Thymus (tissue), 14 donors: ENCODE measurements at places on chromosomes 12 and 14.
A peak's percentile ranks its signal among the peaks of the same experiment; 100 is the strongest.

GRCh38 chr14:49056021-49056420 lies 530.2 kb downstream of the RPS29 start:
- H3K27me3 ChIP-seq, result no peaks in the 10 kb centered on the region
- H3K4me1 ChIP-seq, result no peaks in the 10 kb centered on the region
- H3K27ac ChIP-seq, result no peak overlapping the region

DNA sequence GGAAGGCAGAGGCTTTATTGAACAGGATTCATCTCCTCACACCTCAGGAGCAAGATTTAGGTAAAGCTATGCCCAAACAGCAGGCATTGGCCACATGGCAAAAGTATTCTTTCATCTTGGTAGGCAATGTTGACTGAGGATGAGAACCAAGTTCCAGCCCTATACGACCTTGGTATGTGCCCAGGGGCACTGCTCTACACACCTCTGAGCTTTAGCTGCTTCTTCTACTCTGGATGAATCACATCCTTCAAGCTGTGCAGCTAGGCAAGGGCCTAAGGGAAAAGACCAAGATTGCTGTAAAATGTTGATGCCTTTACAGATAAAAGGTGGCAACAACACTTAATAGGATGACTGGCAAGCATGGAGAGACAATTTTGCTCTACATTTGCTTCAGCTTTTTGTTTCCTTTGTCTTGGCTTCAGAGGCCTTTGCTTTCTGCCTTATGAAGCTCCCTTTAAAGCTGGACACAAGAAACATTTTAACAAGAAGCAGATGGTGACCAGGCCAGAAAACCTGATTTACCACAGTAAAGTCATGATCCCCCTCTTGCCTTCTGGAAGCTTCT lies 183.3 kb upstream of the KITLG start:
- H3K4me1 ChIP-seq, result no peaks in the 10 kb centered on the region
- H3K36me3 ChIP-seq, result no peaks in the 10 kb centered on the region
- no peak overlapping the region for H3K4me3 ChIP-seq
- no peaks in the 10 kb centered on the region for H3K27me3 ChIP-seq

DNA sequence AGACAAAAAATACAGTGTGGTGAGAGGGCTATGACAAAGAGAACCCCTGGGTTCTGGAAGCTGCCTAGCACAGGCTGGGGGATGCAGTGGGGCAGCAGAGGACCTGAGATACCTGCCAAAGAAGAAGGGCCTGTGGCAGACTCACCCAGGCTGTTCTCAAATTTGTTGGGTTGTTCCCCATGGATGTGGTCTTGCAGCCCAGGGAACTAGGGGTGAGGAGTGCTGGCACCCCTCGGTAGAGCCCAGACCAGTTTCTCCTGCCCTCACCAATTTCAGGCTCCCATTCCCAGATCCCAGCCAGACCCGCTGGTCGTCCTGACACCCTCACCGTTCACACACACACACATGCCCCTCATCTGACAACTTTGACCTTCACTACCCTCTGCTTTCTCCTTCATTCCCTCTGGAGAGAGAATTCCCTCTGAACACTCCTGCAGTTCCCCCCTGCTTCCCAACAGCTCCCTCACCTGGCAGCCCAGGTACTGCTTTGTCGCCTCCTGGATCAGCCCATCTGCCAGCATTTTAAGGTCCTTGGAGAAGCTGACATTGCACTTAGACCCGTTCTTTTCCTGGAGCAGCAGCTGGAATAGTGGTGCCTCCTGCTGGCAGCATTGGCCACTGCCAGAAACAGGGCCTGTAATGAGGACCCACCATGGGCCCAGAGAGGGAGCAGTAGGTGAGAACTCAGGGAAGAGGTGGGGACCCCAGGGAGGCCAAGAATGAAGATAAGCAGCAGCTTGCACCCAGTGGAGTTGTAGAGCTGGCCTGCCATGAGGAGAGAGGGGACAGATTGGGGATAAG lies 5.9 kb upstream of the GDF11 start:
- no peak for DNase-seq
- no peaks in the 10 kb centered on the region for H3K27me3 ChIP-seq

- no peaks in the 10 kb centered on the region for H3K4me1 ChIP-seq
- no peaks in the 10 kb centered on the region for H3K36me3 ChIP-seq
- no peak for DNase-seq
Observed at GRCh38 chr12:50394469-50395029, 1.9 kb downstream of the FAM186A start.

GRCh38 chr14:89651805-89652204 lies 234.8 kb upstream of the FOXN3 start:
- H3K36me3 ChIP-seq, result no peaks in the 10 kb centered on the region
- no peak for DNase-seq
- no peaks in the 10 kb centered on the region for H3K4me1 ChIP-seq
- no peak overlapping the region for H3K4me3 ChIP-seq

DNA sequence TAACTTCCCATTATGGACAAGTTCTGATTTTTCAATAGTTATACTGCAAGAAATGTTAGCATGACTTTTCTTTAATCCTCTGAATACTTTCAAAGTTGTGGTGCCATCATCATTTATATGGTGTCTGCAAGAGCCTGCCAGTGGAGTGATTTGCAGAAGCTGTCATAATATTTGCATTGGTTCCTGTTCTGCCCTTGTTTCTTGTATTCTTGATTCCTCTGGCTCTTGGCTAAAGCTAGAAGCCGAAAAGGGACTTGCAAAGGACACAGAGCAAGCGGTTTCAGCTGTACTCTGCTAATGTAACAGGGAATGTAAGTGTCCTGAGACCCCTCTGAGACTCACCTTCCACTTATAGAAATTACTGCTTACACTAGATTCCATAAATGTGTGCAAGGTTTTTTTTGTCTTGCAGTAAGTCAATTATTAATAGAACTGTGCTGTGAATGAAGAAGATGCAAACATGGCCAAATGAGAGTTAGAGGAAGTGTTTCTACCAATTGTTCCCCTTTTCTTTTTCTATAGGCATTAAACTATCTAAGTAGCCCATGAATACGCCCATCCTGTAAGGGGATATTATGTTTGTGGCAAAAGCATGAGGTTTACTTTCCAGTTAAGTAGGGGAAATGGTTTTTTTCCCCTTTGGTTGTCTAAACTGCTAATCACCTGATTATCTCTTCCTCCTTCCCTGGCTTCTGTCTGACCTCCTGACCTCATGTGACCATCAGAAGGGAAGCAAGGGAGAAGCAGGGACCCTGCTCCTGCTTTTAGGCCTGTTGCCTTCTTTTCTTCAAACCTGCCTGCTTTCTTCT lies 5.3 kb downstream of the DYRK4 start:
- H3K27ac ChIP-seq, result no peak overlapping the region
- H3K4me3 ChIP-seq, result no peak overlapping the region
- H3K4me1 ChIP-seq, result peaks cover 3% of the 10 kb centered on the region
- H3K27me3 ChIP-seq, result no peaks in the 10 kb centered on the region

GRCh38 chr12:31591380-31591901 lies 505 bp upstream of the DENND5B start:
- no peaks in the 10 kb centered on the region for H3K4me1 ChIP-seq
- DNase-seq, result peak; percentile 2
- no peaks in the 10 kb centered on the region for H3K36me3 ChIP-seq
- no peak overlapping the region for H3K27ac ChIP-seq

GRCh38 chr14:60161196-60162107 lies 3.7 kb downstream of the DHRS7 start:
- DNase-seq, result no peak
- peaks cover 11% of the 10 kb centered on the region for H3K4me1 ChIP-seq
- no peaks in the 10 kb centered on the region for H3K27me3 ChIP-seq
- no peak overlapping the region for H3K4me3 ChIP-seq

- no peak for DNase-seq
- no peaks in the 10 kb centered on the region for H3K36me3 ChIP-seq
- H3K27me3 ChIP-seq, result no peaks in the 10 kb centered on the region
- H3K4me1 ChIP-seq, result no peaks in the 10 kb centered on the region
Observed at GRCh38 chr12:91562476-91562875, 379.9 kb upstream of the DCN start.

GRCh38 chr12:68495336-68496070 lies 115.2 kb upstream of the RAP1B start:
- H3K4me1 ChIP-seq, result no peaks in the 10 kb centered on the region
- H3K27me3 ChIP-seq, result no peaks in the 10 kb centered on the region
- H3K27ac ChIP-seq, result no peak overlapping the region
- DNase-seq, result no peak

- H3K4me3 ChIP-seq, result no peak overlapping the region
- no peak for DNase-seq
- no peak overlapping the region for H3K27ac ChIP-seq
- no peaks in the 10 kb centered on the region for H3K4me1 ChIP-seq
- no peaks in the 10 kb centered on the region for H3K27me3 ChIP-seq
- no peaks in the 10 kb centered on the region for H3K36me3 ChIP-seq
Observed at GRCh38 chr14:68314642-68315041, 478.2 kb downstream of the ZFP36L1 start.

DNA sequence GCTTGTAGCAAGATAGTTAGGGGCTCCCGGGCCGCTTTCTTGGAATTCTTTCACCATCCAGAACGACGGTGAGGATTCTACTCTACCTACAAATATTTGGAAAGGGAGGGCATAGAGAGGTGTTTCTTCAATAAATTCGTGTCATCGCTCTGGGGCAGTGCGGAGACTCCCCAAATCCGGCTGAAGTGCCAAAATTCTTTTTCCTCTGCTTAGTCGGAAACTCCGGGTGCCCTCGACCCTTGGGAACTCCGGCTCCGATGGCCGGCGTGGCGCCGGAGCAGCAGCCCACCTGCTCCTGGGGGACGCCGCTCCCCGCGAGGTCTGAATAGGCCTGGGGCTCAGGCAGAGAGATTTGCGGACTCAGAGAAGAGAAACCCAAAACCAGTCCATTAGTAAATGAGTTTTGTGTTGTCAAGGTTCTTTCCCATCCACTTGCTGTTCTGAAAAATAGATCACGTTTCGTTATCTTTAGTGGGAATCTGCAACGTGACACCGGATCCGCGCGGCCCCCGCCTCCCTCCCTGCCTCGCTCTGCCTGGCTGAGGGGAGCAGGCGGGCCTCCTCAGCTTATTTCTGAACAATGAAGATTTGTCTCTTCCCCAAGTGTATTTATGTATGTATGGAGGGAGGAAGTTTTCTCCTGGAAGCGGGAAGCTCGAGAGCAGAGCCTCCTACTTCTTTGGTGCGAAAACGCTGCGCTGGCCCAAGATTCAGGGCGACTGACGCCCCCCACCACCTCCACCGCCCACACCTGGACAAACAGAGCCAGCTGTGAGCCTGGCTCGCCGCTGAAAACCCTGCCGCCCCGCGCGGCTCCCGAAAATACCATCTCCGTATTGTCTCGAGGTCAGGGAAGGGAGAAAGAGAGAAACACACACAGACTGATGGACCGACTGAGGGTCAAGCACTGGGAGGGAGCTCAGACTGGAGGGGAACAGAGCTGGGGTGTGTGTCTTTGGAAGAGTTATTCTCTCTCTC lies 3.7 kb upstream of the SIX1 start:
- no peaks in the 10 kb centered on the region for H3K36me3 ChIP-seq
- peak overlapping the region; percentile 20 for H3K4me3 ChIP-seq
- peaks cover 8% of the 10 kb centered on the region for H3K4me1 ChIP-seq
- peaks cover 97% of the 10 kb centered on the region for H3K27me3 ChIP-seq
- no peak for DNase-seq
- peak overlapping the region; percentile 74 for H3K27ac ChIP-seq

DNA sequence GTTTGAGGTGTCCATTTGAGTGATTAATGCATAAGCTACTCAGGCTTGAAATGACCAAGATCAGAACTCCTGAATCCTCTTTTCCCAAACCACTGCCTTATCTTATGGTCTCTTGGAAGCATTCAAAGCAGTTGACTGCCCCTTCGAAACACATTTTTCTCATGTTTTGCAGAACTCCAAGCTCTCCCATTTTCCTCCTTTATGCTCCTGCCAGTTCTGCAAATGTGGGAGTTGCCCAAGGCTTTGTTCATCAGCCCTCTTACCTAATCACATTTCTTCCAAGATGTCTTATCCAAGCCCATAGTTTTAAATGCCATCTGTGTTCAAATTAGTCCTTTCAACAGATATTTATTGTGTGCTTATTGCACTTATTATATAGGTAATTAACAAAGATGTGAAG lies 1.8 kb upstream of the DNAAF2 start:
- H3K27ac ChIP-seq, result no peak overlapping the region
- H3K4me3 ChIP-seq, result no peak overlapping the region
- no peaks in the 10 kb centered on the region for H3K4me1 ChIP-seq
- peaks cover 23% of the 10 kb centered on the region for H3K36me3 ChIP-seq

DNA sequence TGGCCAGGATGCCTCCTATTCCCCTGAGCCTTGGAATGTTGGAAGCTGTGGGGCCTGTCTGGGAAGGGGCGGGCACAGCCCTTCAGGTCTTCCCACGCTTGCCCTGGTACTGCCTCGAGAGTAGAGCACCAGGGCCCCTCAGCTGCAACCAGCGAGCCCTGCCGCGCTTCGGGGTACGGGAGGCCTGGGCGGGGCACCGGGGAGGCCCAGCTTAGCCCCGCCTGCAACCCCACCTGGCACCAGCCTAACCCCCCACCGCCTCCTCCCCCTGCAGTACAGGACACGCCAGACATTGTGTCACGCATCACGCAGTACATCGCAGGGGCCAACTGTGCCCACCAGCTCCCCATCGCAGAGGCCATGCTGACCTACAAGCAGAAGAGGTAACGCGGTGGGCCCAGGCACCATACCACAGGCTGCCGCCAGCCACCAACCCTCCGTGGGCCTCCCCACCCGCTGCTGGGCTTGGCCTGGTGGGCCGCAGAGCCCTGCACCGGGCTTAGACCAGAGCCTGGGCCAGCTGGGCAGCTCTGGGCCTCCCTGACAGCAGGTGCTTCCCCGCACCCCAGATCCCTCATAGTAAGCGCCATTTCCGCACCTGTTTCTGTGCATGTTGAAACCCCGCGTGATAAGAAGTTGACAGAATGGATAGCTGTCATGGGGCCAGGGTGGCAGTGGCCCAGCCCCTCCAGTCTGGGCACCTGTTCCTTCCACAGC lies 13.6 kb upstream of the TEX22 start:
- no peak overlapping the region for H3K27ac ChIP-seq
- peaks cover 4% of the 10 kb centered on the region for H3K36me3 ChIP-seq
- H3K27me3 ChIP-seq, result no peaks in the 10 kb centered on the region
- H3K4me3 ChIP-seq, result no peak overlapping the region

- no peak overlapping the region for H3K4me3 ChIP-seq
- no peak for DNase-seq
- H3K27ac ChIP-seq, result no peak overlapping the region
- H3K36me3 ChIP-seq, result peaks cover 3% of the 10 kb centered on the region
- no peaks in the 10 kb centered on the region for H3K27me3 ChIP-seq
- no peaks in the 10 kb centered on the region for H3K4me1 ChIP-seq
Observed at GRCh38 chr14:54475911-54476310, 12.9 kb downstream of the GMFB start.

DNA sequence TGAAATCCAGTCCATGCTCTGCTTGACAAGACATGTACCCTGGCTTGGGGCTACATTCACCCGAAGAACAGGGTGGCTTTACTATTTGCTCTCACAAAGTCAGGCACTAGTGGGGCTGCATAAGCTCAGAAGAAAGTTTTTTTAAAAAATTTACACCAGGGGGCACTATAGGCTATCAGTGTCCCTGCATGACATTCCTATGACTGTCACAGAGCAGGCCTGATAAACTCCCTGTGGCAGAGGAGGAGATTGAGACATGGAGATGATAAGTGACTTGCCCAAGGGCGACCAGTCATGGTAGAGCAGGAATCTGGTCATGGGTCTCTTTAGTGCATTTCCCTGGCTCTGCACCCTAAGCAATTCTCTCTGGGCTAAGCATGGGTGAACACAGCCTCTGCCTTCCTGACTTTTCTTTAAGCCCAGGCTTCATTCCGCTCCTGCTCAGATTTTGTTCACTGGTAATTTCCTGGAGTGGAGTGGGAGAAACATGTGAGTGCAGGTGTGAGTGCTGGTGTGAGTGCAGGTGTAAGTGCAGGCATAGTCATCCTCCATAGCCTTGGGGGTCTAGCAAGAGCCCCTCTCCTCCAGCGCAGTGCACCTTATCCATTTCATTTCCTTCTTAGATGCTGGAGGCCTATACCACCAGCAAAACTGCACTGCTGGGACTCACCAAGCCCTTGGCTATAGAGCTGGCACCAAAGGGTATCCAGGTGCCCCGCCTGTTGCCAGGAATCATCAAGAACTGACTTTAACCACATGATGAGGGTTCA lies 91.6 kb downstream of the DHRS2 start:
- H3K36me3 ChIP-seq, result no peaks in the 10 kb centered on the region
- H3K27ac ChIP-seq, result no peak overlapping the region
